Hepatocyte (in vitro differentiated cells): ENCODE measurements at places on chromosomes 4 and X. TPM values are rescaled to one million over a fixed set of nuclear protein-coding genes. Genes with fewer than 3 reads are reported as not detected.

CHRDL1 gene
- 0.56 and 0.82 TPM in 2 replicates for polyA plus RNA-seq

HERC5 gene
- polyA plus RNA-seq, result 1.7 and 2.2 TPM in 2 replicates

NXF3 gene
- polyA plus RNA-seq, result 1.9 TPM in 1 of 2 replicates, not detected in the other

SASH3 gene
- 0.31 and 0.96 TPM in 2 replicates for polyA plus RNA-seq

LNX1 gene
- polyA plus RNA-seq, result 7.3 and 8.4 TPM in 2 replicates

CXorf49 gene
- 10.1 and 12.1 TPM in 2 replicates for polyA plus RNA-seq

EDA2R gene
- 2.3 and 5.5 TPM in 2 replicates for polyA plus RNA-seq

RGS12 gene
- 19.6 and 31.9 TPM in 2 replicates for polyA plus RNA-seq

KIT gene
- polyA plus RNA-seq, result 1.8 and 2.7 TPM in 2 replicates

SLC49A3 gene
- 12.8 and 19.8 TPM in 2 replicates for polyA plus RNA-seq

NAP1L2 gene
- 0.78 and 1.0 TPM in 2 replicates for polyA plus RNA-seq

TMEM150C gene
- polyA plus RNA-seq, result 1.9 and 3.3 TPM in 2 replicates

HPSE gene
- 3.8 and 8.0 TPM in 2 replicates for polyA plus RNA-seq

PPP1R2C gene
- polyA plus RNA-seq, result not detected in 2 replicates

BEX2 gene
- polyA plus RNA-seq, result 39.1 and 45.4 TPM in 2 replicates

PCDH11X gene
- polyA plus RNA-seq, result 1.5 and 2.9 TPM in 2 replicates

HTATSF1 gene
- polyA plus RNA-seq, result 36.6 and 37.3 TPM in 2 replicates

CACNA1F gene
- polyA plus RNA-seq, result 0.27 and 0.44 TPM in 2 replicates

SPANXA1 gene
- polyA plus RNA-seq, result not detected in 2 replicates

SEPTIN6 gene
- 21.3 and 25.3 TPM in 2 replicates for polyA plus RNA-seq

SPATA4 gene
- polyA plus RNA-seq, result 1.1 TPM in 1 of 2 replicates, not detected in the other

WNK3 gene
- 9.8 and 10.6 TPM in 2 replicates for polyA plus RNA-seq

PABPC1L2B gene
- polyA plus RNA-seq, result not detected in 2 replicates

TCEANC gene
- 1.8 and 2.0 TPM in 2 replicates for polyA plus RNA-seq

FABP2 gene
- polyA plus RNA-seq, result 3.7 and 7.0 TPM in 2 replicates

C4orf51 gene
- not detected in 2 replicates for polyA plus RNA-seq

REELD1 gene
- 0.44 TPM in 1 of 2 replicates, not detected in the other for polyA plus RNA-seq

UGT2B11 gene
- 1.2 and 3.2 TPM in 2 replicates for polyA plus RNA-seq

AMBN gene
- not detected in 2 replicates for polyA plus RNA-seq

CPZ gene
- 113 and 148 TPM in 2 replicates for polyA plus RNA-seq

FGD1 gene
- 8.7 and 11.9 TPM in 2 replicates for polyA plus RNA-seq

EXOC1L gene
- polyA plus RNA-seq, result not detected in 2 replicates

PHOX2B gene
- polyA plus RNA-seq, result not detected in 2 replicates
